ENCODE measurements at places on chromosomes 16 and 17.

DNA sequence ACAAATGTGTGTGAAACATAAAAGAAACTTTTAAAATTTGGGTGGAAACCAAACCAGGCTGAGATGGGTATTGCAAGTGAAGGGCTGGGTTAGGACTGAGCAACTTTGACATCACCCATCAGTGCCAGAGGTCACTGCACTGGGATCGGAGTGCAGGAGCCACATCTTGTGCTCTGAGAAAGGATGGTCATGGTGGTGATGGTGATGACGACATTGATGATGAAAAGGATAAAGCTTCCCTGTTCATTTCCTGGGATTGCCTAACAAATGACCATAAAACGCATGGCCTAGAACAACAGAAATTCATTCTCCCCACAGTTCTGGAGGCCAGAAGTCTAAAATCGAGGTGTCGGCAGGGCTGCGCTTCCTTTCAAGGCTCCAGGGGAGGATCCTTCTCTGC lies 324.0 kb downstream of the MAF start:
- DNase-seq, result no peak

DNA sequence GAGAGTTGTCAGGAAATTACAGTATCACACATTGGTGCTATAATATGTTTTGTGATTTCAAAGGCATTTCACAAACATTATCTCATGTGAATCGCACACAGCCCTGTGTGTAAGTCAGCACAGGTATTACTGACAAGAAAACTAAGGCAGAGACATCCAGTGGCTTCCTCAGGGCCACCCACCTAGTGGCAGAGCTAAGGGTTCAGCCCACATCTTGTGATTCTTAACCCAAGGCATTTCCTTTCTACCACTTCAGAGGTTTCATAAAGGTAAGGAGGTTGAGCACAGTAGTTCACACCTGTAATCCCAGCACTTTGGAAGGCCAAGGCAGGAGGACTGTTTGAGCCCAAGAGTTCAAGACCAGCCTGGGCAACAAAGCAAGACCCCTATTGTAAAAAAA lies 58.2 kb downstream of the STX8 start:
- no peak for DNase-seq

GRCh38 chr17:27579304-27579703 lies 51.7 kb upstream of the LGALS9 start:
- DNase-seq, result no peak

DNA sequence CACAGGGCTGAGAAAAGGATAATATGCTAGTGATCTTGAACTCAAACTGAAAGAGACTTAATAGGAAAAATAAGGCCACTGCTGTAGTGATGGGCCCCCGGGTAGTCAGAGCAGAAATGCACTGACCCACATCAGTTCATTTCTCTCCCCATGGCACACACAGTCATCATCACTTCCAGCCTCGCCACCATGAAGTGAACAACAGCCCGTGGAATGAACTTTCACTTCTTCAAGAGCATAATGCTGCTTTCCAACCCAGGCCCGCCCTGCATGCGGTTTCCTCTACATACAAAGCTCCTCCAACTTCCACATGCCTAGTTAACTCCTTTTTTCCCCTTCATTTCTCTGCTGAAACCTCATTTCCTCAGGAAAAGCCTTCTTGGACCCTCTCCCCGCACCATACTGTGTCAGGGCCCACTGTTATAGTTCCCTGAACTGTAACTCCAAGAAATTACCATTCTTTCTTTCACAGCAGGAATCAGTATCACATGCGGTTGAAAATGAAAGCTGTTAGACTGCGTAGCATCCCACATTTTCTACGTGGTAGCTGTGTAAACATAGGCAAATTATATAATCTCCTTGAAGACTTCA lies 65.8 kb upstream of the SMIM36 start:
- peak; percentile 24 for DNase-seq

GRCh38 chr17:17108451-17109049 lies 66.3 kb downstream of the MPRIP start:
- no peak for DNase-seq
